ENCODE measurements at places on chromosomes 6 and 20.

DNA sequence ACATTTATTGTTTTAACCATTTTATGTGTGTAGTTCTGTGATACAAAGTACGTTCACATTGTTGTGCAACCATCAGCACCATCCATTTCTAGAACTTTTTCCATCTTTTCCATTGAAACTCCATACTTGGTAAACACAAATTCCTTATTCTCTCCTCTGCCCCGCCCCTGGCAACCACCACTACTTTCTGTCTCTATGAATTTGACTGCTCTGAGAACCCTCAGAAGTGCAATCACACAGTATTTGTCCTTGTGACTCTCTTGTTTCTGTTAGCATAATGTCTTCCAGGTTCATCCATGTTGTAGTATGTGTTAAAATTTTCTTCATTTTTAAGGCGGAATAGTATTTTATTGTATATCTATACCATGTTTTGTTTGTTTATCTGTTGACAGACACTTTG is 56.9 kb downstream of the DHX35 start:
- DNase-seq, result no peak

- no peak for DNase-seq
Observed at GRCh38 chr20:15610787-15611186, 962.5 kb downstream of the KIF16B start.

GRCh38 chr6:27130668-27131428 is 116.7 kb upstream of the PRSS16 start:
- DNase-seq, result no peak

DNA sequence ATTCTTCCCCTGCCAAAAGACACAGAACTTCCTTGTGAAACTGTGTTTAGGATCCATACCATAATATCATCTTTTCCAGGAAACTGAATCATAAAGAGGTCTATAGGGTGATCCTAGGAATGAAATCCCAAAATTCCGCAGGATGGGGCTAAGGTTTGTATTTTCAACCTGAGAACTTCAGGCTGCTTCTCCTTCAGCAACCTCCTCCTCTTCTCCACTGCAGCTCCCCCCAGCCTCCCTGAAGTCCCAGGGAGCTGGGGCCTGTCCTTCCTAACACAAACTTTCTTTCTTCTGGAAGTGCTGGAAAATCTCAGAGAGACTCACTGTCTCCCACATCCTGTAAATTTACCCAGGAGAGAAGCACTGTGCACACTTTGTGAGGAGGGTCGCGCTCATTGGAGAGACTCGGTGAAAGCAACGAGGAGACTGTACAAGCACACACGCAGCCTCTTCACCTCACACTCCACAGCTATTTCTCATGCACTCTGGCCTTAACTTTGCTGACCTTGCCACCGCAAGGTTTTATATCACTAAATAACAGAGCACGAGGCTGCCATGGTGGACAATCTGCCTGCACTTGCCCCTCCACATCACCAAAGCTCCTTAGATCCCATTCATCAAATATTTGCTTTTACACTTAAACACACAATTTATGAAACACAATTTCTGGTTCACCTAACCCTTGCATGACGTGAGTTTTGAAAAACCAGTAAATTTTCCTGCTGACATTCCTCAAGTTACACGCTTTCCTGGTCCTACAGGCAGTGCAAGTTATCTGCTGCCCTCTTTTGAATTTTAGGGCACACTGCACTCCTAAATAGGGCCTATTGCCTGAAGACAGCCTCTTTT is 14.3 kb downstream of the ID4 start:
- DNase-seq, result peak; percentile 79

GRCh38 chr6:108482559-108482958 is 78.2 kb upstream of the FOXO3 start:
- no peak for DNase-seq

DNA sequence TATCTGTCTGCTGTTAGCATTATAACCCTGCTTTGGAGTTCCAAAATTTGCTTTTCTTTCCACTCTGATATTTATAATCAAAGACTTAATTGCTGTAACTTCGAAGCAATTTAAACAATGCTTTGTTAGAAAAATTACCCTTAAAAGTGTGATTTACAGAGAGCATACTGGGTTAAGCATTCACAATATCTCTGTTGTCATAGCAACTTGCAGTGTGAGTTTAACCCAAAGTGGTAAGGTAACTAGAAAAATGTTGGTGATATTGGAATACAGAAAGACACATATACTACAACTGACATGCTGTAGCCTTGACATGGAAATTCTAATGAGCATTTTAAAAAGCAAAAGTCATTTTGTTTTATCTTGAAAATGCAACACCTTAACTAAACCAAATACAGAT is 70.4 kb upstream of the SMLR1 start:
- no peak for DNase-seq

DNA sequence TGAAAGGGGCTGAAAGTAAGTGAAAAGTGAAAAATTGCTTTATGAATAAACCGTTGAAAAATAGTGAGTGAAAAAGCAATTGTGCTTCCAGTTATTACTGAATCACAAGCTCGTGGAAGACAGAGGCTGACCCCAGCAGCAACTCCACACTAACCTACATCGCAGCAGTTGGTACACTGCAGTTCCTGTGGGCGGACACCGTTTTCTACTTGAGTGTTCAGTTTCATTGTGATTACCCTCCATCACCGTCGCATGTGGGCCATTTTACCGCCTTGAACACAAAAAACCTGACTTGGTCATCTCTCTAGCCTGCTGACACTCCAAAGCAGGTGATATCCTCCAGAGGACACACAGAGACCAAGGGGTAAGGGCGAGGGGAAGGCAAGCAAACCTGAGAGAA is 28.4 kb downstream of the PRDM1 start:
- DNase-seq, result no peak

DNA sequence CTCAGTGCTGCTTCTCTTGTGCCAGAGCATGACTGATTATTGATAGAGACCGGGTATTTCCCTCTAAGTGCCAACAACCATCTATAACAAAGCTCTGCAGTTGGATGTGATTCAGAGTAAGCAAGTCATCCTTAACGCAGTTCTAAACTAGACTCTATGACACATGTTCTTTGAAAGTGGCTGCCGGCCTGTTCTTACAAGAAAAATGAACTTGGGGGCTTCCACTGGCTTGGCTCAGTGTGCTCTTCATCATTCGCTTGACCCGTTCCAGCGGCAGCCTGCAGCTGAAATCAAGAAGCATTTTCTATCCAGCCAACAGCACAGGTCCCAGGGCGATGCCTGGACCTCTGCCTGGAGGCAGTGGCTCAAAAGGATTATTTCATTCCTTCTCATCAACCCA is 29.8 kb downstream of the GFOD1 start:
- no peak for DNase-seq

- DNase-seq, result no peak
Observed at GRCh38 chr6:98574984-98575383, 259.4 kb upstream of the POU3F2 start.

DNA sequence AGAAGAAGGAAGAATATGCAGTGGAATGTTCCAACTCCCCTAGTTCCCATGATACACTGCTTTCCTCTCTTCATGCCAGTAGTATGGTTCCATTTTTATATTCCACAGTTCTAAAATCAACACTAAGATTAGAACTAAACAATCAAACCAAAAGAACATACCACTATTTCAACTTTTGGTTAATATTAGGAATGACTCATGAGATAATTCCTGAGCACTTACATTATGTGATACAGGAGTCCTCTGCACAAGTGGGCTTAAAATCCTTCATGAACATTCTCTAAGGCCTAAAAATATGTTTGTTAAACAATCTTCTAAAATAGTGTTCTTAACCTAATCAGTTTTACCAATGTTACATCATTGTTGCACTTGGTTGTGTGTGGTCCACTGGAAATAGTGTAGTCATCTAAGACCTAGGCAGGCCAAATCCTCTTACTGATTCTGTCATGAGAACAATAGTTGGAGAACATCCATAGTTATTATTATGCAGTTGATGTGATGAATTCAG is 30.3 kb upstream of the RCAN2 start:
- no peak for DNase-seq

DNA sequence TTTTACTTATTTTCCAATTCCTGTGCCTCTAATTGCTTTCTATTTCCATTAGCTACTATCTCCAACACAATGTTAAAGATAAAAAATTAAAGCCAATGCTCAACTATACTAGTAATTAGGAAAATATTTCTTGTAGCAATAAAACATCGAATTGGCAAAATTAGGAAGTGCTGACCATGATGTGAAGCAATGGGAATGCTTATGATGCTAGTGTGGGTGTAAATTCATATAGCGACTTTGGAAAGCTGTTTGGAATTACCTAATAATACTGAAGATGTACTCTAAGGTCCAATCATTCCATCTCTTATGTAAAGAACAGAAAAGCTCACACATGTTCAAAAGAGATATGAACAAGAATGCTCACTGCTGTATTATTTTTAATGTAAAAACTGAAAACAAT is 78.2 kb downstream of the UBE3D start:
- no peak for DNase-seq

DNA sequence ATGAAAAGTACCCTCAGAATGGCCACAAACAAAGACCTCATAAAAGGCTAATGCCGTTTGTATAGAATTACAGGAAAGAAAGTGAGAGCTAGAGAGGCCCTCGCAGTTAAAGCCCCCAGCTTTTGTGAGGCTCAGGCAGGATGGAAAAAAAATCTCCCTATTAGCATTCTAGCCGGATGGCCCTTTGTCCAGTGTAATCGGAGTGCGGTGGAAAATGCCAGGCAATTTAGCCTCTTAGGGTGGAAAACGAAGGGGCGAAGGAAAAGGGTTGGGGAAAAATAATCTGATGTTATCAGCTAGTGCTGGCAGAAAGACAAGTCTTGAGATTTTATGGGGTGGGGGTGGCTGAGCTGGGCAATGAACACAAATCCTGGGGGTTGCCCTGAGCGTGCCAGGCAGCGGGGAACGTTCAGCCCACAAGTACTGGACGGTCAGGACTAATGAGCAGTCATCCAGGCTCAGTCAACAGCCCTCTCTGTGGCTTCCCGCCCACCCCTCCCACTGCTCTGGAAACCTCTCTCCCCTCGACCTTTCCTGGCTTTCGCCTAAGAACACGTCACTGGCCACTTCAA is 92.4 kb downstream of the PSMG4 start:
- no peak for DNase-seq

- no peak for DNase-seq
Observed at GRCh38 chr6:34018961-34019606, 126.8 kb downstream of the GRM4 start.

DNA sequence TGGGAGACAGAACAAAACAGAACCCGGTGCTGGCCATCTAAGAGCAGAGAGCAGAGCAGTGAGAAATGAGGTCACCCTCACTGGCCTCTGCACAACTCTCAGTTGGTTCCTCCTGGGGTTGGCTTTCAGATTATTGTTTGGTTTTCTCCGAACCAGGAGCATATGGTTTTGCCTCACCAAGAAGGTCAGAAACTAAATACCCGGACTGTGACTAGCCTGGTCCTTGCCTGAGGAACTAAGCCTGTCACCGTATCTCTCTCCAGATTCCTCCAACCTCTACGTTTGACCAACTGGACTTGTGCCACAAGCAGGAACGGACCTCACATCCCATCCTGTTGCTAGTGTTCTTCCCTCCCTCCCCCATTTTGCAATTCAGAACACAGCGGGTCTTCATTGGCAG is 450.4 kb upstream of the JARID2 start:
- no peak for DNase-seq

DNA sequence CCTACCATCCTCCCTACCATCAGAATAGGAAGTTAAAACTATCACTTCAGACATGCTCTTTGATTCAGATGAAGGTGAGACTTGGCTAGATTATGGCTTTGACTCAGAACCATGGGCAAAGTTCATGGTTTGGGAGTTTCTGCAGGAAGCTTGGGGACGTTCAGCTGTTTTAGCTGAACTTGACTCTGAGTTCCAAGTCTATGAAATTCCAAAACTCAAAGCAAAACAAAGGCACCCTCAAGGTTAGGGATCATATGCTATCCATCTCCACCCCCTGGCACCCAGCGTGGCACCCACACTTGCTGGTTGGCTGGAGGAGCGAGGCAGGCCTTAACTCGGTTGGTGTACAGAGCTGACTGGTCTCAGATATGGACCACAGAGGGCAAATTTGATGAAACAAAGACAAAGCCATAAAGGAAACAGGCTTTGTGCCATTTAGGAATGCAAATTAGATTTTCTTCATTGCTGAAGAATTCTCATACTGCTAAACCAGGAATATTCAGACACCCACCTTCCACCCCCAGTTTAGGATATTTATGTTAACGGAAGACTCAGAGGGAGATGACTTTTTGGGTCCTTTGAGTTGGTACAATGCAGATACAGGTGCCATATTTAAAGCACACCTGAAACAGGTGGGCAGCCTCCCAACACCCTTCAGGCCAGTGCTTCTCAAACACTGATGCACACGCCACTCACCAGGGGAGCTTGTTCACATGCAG is 88.4 kb upstream of the SLC22A16 start:
- DNase-seq, result no peak

- no peak for DNase-seq
Observed at GRCh38 chr6:108052706-108053105, 21.8 kb downstream of the OSTM1 start.

- no peak for DNase-seq
Observed at GRCh38 chr6:128095362-128095761, 194.5 kb upstream of the THEMIS start.

- peak; percentile 57 for DNase-seq
Observed at GRCh38 chr20:1934721-1935573, 39.7 kb downstream of the SIRPA start.

GRCh38 chr20:16132036-16132798 is 441.0 kb downstream of the KIF16B start:
- DNase-seq, result no peak
